Cortex of kidney (tissue), 1 donor: ENCODE measurements at places on chromosomes 3 and 15.

DNA sequence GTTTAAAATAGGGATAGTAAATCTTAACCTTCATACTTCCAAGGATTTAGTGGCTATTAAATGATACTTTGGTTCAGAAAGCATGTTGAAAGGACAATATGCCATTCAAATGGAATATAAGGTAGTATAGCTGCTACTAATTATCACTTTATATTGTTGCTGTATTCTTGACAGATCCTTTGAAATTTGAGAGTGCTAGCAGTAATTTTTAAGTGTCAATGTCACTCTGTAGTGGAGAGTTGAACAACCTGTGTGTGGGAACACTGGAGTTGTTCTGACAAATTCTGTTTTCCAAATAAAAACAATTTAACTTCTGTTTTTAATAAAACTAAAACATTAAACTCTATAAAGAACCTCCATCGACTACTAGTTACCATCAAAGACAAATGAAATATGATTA is 565.7 kb downstream of the FGF12 start:
- no peak for DNase-seq

DNA sequence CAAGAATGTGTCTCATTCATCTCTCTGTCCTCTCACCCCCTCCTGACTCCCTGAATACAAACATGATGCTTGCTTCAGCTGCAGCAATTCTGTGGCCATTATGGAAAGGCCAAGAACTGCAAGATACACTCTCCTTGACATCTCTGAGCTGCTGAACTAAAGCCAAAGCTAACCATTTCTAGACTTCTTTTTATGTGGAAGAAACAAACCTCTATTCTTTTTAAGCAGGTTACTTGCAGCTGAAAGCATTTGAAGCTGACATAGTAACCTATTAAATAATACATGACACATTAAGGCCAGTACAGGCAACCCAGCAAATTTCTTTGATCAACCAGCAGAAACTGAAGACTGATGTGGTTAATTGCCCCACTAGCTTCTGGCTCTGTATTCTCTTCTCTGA is 17.5 kb downstream of the FHIT start:
- no peak for DNase-seq

DNA sequence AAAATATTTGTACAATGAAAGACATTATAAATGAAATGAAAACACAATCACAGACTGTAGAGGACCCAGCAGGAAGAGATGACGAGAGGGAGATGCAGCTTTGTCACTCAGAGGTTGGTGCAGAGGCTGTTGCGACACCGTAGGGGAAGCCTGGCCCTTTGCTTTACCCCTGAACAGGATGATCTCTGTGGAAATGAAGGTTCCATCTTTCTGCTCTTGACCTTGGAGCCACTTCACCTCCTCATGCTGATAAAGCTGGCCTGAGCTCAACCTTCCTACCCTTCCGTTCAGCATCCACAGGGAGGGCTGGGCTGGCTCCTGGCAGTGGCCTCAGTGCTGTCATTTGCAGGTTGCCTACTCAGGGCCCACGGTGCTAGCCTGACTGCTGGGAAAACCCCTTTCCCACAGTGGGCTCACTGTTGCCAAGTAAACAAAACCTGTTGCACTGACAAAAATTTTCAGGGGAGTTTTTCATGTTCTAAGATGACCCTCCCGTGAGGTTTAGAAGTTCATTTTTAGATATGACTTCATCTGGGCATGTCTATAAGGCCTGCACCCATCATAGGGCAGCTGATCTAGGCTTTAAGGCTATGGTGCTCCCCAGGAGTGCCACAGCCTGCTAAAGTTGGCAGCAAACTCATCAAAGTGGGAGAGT is 3.0 kb upstream of the CD80 start:
- no peak for DNase-seq

- DNase-seq, result no peak
Observed at GRCh38 chr3:42690191-42690590, 4.9 kb downstream of the KLHL40 start.

- DNase-seq, result no peak
Observed at GRCh38 chr3:187999821-188000220, 154.1 kb upstream of the LPP start.
